KG1 (cell line): ENCODE measurements at places on chromosomes 1 and 21.

- peak; percentile 27 for DNase-seq
Observed at GRCh38 chr1:89953131-89953626, 41.7 kb upstream of the ZNF326 start.

DNA sequence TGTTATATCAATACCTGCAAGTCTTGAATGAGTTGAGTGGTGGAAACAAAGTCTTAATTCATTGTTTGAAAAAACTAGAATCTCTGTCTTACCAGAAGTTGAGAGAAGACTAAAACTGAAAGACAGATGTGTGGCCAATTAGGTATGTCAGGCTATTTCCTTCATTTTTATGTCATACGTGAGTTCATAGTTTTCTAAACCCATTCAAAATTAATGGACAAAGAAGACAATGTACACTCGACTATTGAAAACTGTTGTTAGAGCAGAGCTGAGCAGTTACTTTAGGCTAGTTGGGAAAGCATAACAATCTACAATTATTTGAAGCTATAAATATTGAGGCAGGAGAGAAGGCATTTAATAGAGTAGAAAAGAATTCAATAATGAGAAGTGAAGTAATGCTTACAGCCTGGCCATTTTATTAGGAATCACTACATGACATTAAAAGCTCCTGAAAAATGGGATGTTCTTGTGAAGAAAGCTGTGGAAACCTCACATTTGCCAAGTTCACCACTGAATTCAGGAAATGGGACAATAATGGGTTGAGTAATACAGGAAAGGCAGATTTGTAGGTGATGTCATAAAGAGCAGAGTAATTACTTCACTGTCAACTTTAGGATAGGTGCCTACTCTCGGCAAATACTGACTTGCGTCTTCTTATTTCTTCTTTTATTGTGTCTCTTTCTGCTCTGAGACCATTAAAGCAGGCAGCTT, 204.4 kb downstream of the PLA2G4A start:
- no peak for DNase-seq

DNA sequence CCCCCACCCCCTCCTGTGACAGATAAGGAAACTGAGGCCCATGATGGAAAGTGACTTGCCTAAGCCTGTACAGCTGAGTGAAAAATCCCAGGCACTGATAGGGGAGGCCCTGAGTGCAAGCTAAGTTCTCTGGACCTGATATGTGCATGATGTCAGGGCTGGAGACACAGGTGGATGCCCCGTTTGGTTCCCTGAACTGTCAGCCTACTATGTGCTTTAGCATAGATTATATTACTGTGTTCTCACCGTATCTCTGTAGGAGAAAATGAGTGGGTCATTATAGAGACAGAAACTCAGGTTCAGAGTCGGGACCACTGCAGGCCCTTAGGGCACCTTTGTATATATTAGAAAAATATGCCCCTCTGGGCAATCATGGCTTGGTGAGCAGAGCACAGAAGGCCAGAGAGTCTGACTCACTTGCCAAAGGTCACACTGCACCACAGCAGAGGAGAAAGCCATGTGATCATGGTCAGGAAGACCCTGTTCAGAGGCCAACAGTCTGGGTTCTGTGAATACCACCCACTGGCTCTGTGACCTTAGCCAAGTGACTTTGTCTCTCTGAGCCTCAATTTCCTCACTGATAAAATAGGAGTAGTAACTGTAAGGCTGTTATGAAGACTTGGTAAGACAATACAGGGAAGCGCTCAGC, 145.8 kb upstream of the WNT4 start:
- no peak for DNase-seq

DNA sequence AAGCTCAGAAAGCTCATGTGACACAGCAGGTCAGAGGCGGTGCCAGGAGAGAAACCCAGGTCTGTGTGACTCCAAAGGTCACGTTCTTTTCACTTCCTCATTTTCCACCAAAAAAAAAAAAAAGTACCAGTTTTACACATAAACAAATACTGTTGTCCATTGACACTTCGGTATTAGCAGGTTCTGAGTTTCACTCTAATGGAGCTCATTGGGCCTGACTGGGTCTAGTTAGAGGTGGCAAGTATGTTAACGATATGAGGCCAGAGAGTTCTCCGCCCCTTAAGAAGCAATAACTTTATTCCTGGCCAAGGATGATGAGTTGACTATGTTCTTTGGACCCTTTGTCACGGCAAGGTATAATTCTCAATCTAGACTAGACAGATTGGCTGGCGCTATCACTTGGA, 30.0 kb upstream of the SDE2 start:
- DNase-seq = no peak

- no peak for DNase-seq
Observed at GRCh38 chr1:215651867-215652266, 84.8 kb downstream of the KCTD3 start.
